ENCODE measurements at places on chromosomes 12 and 14.

GRCh38 chr12:131390412-131391334, 320.2 kb upstream of the SFSWAP start:
- peaks cover 2% of the 10 kb centered on the region for H3K27me3 ChIP-seq
- H3K4me3 ChIP-seq = no peak overlapping the region
- H3K4me1 ChIP-seq = no peaks in the 10 kb centered on the region
- DNase-seq = no peak
- no peak overlapping the region for H3K27ac ChIP-seq

GRCh38 chr12:9796346-9796745, 30.9 kb upstream of the KLRF1 start:
- no peaks in the 10 kb centered on the region for H3K27me3 ChIP-seq
- no peaks in the 10 kb centered on the region for H3K36me3 ChIP-seq
- H3K4me1 ChIP-seq = peaks cover 34% of the 10 kb centered on the region
- no peak overlapping the region for H3K27ac ChIP-seq

DNA sequence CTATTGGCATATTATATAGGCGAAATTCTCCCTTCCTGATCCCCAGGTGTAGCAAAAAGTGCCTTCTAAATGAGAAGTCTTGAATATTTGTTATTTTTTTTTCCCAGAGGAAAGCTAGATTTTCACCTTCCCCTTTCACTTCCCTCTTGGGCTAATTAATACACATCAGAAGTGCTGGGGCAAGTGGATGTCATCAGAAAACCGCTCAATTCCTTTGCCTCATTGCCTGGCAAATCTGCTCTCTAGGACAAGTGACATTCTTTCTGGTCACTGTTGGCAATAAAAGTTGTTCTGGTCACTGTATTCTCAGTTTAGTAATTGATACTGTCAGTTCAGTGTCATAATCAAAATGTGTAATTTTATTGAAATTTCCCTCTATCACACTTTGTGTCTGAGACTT, 174.5 kb downstream of the ETNK1 start:
- H3K4me1 ChIP-seq = no peaks in the 10 kb centered on the region
- no peak for DNase-seq
- H3K27ac ChIP-seq = no peak overlapping the region
- H3K4me3 ChIP-seq = no peak overlapping the region
- no peaks in the 10 kb centered on the region for H3K27me3 ChIP-seq

DNA sequence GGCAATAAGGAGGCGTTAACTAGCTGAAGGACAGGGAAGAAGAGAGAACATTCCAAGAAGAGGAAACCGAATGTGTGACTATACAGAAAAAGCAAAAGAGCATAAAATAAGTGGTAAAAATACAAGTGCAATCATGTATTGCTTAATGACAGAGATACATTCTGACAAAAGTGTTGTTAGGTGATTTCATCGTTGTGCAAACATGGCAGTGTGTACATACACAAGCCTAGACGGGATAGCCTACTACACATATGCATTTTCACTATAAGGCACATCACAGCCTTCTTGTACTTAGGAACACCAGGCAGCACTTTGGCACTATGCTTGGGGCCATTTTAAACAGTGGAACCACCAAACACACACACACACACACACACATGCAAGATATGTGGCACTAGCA, 299.3 kb downstream of the BCAT1 start:
- DNase-seq = no peak
- no peaks in the 10 kb centered on the region for H3K27me3 ChIP-seq
- H3K36me3 ChIP-seq = no peaks in the 10 kb centered on the region

DNA sequence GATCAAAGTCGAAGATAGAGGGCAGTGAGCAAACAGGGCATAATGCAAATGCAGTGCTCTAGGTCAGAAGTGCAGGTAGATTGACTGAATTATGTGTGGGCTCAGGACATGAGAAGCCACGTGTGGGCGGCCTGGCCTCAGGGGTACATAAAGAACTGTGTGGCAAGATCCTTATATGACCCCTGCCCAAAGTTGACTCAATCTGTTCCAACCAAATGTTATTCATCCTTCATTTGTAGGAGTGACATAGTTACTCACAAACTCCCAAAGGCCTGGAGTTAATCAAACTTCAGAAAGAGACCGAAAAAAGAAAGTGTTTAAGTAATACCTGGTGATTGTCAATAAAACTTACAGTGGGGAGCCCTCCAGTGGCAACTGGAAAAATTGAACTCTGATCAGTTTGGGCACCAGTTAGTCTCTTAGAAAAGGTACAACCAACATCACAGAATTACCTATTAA, 150.4 kb upstream of the FAR2 start:
- no peak for DNase-seq
- no peaks in the 10 kb centered on the region for H3K27me3 ChIP-seq
- no peak overlapping the region for H3K4me3 ChIP-seq
- H3K36me3 ChIP-seq = no peaks in the 10 kb centered on the region
- H3K4me1 ChIP-seq = no peaks in the 10 kb centered on the region
- H3K27ac ChIP-seq = no peak overlapping the region

DNA sequence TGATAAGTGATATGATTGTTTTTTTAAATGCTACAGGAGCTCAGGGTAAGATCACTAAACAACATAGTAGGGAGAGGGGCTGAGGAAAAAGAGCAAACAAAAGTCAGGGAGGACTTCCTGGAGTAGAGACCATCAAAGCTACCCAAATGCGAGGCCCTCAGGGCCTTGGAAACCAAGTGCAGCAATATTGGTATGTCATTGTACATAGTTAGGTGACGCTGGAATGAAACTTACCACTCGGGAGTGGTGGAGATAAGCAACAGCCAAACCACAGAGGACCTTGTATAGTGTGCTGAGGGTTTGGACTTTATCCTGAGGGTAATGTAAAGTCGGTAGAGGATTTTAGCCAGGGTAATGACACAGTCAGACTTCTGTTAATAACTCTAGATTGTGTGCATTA, 13.8 kb downstream of the KITLG start:
- H3K4me1 ChIP-seq = peaks cover 96% of the 10 kb centered on the region
- no peak for DNase-seq
- H3K4me3 ChIP-seq = no peak overlapping the region

- H3K27ac ChIP-seq = peak overlapping the region; percentile 46
- H3K4me3 ChIP-seq = no peak overlapping the region
- no peak for DNase-seq
- peaks cover 66% of the 10 kb centered on the region for H3K4me1 ChIP-seq
- no peaks in the 10 kb centered on the region for H3K27me3 ChIP-seq
Measured at GRCh38 chr12:80576641-80577418, 130.6 kb upstream of the MYF6 start.

DNA sequence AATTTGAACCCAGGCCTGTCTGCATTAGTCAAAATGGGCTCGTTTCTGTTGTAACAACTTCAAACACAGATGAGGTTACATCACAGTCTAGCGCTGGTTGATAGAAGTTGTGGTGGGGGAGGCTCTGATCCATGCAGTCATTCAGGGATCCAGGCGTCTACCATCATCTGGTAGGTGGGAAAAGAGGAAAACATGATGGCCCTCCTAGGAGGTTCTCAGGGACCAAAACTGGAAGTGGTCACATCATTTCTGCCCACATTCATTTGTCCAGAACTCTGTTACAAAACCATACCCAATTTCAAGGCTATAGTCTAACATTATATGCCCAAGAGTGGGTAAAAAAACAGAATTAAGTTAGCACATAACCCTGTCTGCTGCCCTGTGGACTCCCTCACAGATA, 135.1 kb downstream of the PHETA1 start:
- no peaks in the 10 kb centered on the region for H3K4me1 ChIP-seq
- no peak overlapping the region for H3K4me3 ChIP-seq
- no peaks in the 10 kb centered on the region for H3K36me3 ChIP-seq
- H3K27ac ChIP-seq = no peak overlapping the region
- no peak for DNase-seq
- H3K27me3 ChIP-seq = peaks cover 7% of the 10 kb centered on the region

DNA sequence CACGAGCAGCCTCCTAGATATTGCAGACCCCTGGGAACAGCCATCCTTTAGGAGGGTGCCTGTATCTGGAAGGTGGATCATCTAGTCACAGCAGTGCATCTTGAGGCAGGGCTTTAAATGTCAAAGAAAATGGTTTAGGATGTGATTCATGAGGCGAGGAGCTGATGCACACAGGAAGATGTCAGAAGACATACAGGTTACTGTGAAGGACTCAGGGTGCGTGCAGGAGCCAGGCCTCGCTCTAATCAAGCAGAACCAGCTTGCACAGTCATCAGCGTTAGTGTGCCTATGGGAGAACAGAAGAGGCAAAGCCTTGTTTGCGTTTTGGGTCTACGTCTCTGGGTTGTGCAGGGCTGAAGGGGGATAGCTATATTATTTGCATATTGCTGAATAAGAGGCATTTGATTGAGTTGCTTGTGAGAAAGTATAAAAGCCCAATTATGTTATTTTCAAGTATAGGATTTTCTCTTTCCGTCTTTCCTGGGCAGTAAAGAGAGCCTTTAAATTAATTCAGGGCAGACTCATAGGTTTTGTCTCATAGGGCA, 77.3 kb upstream of the RPH3A start:
- no peak overlapping the region for H3K27ac ChIP-seq
- DNase-seq = no peak
- H3K36me3 ChIP-seq = no peaks in the 10 kb centered on the region
- no peaks in the 10 kb centered on the region for H3K27me3 ChIP-seq

DNA sequence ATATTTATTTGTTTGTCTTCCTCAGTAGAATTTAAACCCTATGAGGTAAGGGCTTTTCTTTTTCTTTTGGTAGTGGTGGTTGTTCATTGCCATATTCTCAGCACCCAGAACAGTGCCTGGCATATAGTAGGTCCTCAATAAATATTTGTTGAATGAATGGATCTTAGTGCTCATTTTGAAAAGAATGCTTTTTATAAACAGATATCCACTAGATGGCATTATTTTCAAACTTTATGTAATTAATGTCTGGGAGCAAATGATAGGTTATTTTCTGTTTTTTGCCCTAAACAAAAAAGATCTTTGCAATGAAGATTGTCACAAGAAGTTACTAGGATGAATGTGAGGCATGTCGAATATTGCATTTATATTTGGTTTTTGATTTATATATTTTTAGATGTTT, 64.1 kb downstream of the RAD51B start:
- peak; percentile 15 for DNase-seq
- H3K36me3 ChIP-seq = no peaks in the 10 kb centered on the region
- no peaks in the 10 kb centered on the region for H3K27me3 ChIP-seq
- no peaks in the 10 kb centered on the region for H3K4me1 ChIP-seq
- no peak overlapping the region for H3K27ac ChIP-seq
- no peak overlapping the region for H3K4me3 ChIP-seq

- H3K4me3 ChIP-seq = no peak overlapping the region
- no peak for DNase-seq
Measured at GRCh38 chr14:34964977-34965764, 17.6 kb upstream of the SRP54 start.

DNA sequence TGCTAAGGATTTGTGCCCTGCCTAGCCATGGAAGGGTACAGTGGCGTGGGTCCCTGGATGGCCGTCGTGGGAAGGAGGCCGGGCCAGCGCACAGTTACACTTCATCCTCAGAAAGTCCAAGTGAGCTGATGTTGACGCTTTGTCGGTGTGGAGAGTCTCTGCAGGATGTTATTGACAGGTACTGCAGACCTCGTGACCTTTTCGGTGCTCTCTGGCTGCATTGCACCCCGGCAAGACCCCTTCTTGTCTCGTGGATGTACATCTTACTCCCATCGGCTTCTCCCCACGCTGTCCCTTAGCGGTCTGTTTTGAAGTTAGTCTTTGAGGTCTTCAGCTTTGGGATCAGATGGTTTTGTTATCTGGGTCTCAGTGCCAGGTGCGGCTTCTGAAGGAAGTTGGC, 78.4 kb downstream of the EP400 start:
- peaks cover 48% of the 10 kb centered on the region for H3K36me3 ChIP-seq
- H3K27me3 ChIP-seq = no peaks in the 10 kb centered on the region
- no peak overlapping the region for H3K27ac ChIP-seq
- no peak overlapping the region for H3K4me3 ChIP-seq

- H3K4me1 ChIP-seq = peaks cover 65% of the 10 kb centered on the region
- peak overlapping the region; percentile 100 for H3K27ac ChIP-seq
- no peaks in the 10 kb centered on the region for H3K36me3 ChIP-seq
- H3K27me3 ChIP-seq = peaks cover 5% of the 10 kb centered on the region
Measured at GRCh38 chr12:114693059-114693531, 9.1 kb upstream of the TBX3 start.

DNA sequence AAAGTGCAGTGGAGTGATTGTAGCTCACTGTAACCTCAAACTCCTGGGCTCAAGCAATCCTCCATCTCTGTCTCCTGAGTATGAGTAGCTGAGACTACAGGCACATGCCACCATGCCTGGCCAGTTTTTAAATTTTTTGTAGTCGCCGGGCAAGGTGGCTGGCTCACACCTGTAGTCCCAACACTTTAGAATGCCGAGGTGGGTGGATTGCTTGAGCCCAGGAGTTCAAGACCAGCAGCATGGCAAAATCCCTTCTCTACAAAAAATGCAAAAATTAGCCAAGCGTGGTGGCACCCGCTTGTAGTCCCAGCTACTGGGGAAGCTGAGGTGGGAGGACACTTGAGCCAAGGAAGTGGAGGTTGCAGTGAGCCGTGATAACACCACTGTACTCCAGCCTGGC, 219.5 kb downstream of the KLHL28 start:
- H3K4me1 ChIP-seq = no peaks in the 10 kb centered on the region
- H3K27ac ChIP-seq = no peak overlapping the region
- no peak overlapping the region for H3K4me3 ChIP-seq

- H3K4me1 ChIP-seq = no peaks in the 10 kb centered on the region
- H3K36me3 ChIP-seq = no peaks in the 10 kb centered on the region
- H3K27ac ChIP-seq = no peak overlapping the region
- no peak for DNase-seq
Measured at GRCh38 chr12:23356440-23356839, 593.0 kb downstream of the SOX5 start.

GRCh38 chr14:59314953-59315599, 126.6 kb downstream of the DAAM1 start:
- no peaks in the 10 kb centered on the region for H3K36me3 ChIP-seq
- no peak overlapping the region for H3K4me3 ChIP-seq
- no peaks in the 10 kb centered on the region for H3K4me1 ChIP-seq
- H3K27ac ChIP-seq = no peak overlapping the region
- H3K27me3 ChIP-seq = no peaks in the 10 kb centered on the region
- no peak for DNase-seq

GRCh38 chr12:98579347-98579746, 14.1 kb upstream of the SLC25A3 start:
- no peak overlapping the region for H3K4me3 ChIP-seq
- no peak for DNase-seq
- H3K36me3 ChIP-seq = no peaks in the 10 kb centered on the region
- H3K4me1 ChIP-seq = peaks cover 17% of the 10 kb centered on the region
- peaks cover 2% of the 10 kb centered on the region for H3K27me3 ChIP-seq

- H3K4me3 ChIP-seq = no peak overlapping the region
- no peaks in the 10 kb centered on the region for H3K27me3 ChIP-seq
- no peaks in the 10 kb centered on the region for H3K4me1 ChIP-seq
- no peak overlapping the region for H3K27ac ChIP-seq
- no peaks in the 10 kb centered on the region for H3K36me3 ChIP-seq
- DNase-seq = no peak
Measured at GRCh38 chr14:84622357-84622756, 907.6 kb upstream of the FLRT2 start.

DNA sequence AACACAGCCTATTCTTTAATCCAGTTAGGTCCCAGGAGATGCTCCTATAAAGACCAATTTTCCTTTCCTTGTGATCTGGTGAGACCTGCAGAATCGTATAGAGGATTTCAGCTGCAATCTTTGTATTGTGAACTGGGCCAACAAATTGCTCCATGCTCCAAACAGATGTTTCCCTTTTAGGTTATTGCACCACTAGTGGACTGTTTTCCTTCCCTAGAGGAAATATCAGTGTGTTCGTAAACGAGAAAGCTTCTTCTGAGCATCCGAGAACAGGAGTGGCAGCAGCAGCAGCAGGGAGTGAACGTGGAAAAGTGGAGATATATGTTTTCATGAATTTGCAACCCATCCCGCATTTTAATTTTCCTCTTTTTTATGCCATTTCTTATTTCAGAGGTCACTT, 344.1 kb upstream of the PDE3A start:
- H3K27ac ChIP-seq = no peak overlapping the region
- H3K4me3 ChIP-seq = no peak overlapping the region
- DNase-seq = no peak
- H3K4me1 ChIP-seq = no peaks in the 10 kb centered on the region

All from HFFc6 (cell line).